ENCODE measurements at places on chromosomes 7 and 10.

DNA sequence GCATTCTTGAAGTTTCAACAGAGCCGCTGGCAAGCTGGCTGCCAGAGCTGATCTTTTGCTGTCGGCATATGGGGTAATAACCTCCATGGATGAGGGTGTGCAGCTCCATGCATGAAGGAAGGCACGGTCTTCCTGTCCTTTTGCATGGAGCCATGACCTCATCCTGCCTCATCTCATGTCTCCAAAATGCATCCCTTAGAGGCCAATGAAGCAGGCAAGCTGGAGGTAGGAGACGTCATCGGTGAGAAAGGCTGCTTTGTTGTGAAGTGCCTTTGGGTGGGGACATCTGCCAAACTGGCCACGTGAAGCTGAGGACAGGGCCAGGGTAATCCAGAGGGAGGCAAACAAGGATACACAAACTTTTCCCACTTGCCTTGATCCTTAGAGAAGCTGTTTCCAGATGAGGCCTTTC, 161.5 kb upstream of the TBX20 start:
- DNase-seq, result no peak

GRCh38 chr10:71459513-71459912, 62.8 kb downstream of the CDH23 start:
- DNase-seq, result no peak

DNA sequence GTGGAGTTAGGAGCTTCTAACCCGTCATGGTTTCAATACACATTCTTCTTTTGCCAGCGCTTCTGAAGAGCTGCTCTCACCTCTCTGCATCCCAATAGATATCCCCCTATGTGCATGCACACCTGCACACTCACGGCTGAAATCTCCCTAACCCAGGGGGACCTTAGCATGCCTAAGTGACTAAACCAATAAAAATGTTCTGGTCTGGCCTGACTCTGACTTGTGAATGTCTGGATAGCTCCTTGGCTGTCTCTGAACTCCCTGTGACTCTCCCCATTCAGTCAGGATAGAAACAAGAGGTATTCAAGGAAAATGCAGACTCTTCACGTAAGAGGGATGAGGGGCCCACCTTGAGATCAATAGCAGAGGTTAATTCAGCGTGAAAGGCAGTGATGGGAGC, 22.4 kb downstream of the PRSS2 start:
- no peak for DNase-seq

DNA sequence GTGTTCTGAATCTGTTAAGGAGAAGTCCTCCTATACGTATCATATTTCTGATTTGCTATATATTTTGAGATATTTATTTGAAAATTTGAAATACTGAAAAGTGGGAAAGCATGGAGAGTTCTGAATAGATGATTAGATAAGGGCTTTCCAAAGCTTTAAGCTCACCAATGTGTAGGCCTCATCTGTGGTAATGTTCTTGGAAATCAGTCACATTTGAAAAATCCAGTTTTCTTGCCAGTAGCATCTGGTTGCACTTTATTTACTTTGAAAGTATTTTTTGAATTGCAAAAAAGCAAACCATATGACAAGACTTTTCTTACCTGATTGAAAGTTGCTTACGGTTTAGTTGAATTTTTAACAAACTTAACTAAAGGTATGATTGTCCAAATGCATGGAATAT, 21.7 kb downstream of the ADD3 start:
- no peak for DNase-seq

- no peak for DNase-seq
These were observed 76.8 kb downstream of the LANCL2 start for GRCh38 chr7:55441774-55442522.

GRCh38 chr10:113264333-113265131, 288.3 kb upstream of the HABP2 start:
- no peak for DNase-seq

Measured in left lung (tissue), 14 donors.